ENCODE measurements at places on chromosomes 13 and 19.

- no peak for DNase-seq
These were observed at the start of gene CEACAM18 for GRCh38 chr19:51478381-51479234. TSS of gene CEACAM18 (plus strand) at chr19:51478539.

- DNase-seq = no peak
These were observed 963 bp downstream of the VPS36 start for GRCh38 chr13:52449331-52450011.

DNA sequence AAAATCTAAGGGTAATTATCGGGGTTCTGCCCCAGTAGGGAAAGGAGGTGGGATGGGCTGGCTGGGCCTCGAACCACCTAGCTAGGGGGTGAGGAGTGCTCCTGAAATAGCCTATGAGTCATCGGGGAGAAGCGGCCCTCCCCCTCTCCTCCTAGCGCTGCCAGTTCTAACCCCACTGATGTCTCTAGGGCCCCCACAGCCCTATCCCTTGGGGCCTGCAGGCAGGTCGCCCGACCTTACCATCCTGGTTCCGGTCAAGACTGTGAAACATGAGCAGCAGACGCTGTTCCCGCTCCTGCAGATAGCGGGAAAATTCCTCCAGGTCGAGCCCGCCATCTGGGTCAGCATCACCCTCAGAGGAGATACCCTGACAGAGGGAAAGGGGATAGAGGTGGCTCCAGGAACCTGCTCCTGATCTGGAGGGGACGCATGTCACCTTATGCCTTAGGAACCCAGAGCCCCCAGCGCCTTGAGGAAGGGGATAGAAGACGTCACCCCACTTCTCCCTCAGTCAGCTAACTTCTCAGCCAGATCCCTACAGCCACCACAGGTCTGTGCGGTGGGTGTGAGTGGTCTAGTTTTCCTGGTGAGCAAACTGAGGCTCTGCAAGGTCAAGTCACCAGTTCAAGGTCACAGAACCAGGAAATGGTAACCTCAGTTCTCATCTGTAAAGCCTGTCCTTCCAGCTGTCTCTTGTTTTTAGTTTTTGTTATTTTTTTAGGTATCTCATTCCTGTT lies 1.5 kb downstream of the SLC25A23 start:
- no peak for DNase-seq

DNA sequence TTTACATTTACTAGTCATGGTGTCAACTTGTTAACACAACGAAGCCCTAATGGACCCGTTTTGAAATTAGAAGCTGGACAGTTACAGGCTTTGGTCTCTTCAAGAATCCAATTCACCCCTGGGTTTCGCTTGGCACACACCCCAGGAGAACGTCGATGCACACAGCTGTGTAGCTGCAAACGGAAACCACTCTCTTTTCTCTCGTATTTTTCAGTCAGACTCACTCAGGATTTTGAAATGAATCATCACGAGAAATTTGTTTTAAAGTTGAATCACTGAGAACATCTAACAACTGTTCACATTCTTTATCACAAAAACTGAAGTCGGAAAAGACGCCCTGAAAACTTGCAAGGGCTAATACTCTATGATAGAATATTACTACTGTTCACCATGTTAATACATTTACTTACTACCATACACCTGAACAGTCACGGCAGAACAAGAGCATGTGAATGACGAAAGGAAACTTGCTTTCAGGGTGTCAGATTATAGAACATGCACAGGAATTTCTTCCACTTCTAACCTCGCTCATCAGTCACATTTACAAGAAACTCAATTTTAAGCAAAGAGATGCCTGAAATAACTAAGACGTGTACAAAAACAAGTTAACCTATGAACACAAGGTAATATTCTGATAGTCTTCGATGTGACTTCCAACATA lies 4.7 kb downstream of the PNMA8A start:
- no peak for DNase-seq

DNA sequence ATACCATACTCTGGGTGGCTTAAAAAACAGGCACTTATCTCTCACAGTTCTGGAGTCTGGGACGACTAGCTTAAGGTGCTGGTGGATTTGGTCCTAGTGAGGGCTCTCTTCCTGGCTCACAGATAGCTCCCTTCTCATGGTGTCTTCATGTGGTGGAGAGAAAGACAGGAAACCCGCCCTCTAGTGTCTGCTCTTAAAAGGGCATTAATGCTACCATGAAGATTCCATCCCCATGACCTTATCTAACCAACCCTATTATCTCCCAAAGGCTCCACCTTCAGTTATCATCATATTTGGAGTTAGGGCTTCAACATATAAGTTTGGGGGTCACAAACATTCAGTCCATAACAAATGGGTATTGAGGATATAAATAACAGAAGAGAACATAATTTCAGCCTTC lies 139.4 kb downstream of the HS6ST3 start:
- DNase-seq = peak; percentile 19

DNA sequence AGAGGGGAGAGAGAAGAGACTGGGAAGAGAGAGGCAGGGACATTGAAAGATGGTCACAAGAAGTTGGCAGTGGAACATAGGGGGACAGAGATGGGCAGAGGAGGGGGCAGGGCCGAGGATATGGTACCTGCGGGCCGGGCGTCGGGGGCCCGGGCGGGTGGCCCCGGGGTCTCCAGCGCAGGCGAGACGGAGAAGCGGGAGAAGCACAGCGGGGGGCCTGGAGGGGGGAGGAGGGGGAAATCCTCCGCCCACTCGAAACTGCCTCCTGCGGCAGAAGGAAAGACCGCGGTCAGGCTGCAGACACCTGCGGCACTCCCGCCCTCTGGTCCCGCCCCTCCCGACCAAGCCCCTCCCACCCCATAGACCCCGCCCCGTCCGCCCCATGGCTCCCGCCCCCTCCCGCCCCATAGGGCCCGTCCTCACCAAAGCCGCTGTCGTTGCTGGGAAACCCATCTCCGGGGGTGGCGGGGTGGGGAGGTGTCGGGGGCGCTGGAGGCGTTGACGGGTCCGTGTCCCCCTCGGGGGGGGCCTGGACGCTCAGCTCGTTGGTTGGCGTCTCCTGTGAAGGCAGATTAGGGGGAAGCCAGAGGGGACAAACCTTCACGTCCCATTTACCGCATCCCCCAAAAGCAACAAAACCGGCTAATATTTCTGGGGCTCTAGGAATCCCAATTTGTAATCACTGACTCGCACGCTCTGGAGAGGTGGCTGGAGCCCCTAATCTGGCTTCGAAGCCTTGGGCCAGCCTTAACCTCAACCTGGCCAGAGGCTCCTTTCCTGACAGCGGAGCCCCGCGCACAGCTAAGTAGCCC lies 20.4 kb downstream of the LMTK3 start:
- DNase-seq = peak; percentile 89

DNA sequence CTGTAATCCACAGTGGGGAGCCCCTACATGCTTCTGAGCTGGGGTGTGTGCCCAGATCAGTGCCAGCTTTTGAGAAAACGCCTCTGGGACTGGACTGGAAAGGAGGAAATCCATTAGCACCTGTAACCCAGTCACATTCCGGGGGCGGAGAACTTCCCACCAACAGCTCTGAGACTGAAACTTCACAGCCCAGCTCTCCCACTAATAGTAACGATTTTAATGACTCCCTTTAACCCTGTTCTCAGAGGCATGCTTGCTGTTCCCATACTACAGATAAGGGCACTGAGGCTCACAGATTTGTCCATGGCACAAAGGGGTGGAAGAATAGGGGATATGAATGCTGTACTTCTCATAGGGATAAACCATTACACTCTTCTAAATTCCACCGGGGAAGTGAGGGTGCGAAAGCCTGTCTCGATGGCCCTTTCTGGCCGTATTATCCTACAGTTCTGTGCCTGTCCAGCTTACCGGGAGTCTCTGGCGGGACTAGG lies 851 bp downstream of the FBXO46 start:
- DNase-seq = no peak

- peak; percentile 35 for DNase-seq
These were observed 3.8 kb upstream of the ZNF626 start for GRCh38 chr19:20664901-20665781.

DNA sequence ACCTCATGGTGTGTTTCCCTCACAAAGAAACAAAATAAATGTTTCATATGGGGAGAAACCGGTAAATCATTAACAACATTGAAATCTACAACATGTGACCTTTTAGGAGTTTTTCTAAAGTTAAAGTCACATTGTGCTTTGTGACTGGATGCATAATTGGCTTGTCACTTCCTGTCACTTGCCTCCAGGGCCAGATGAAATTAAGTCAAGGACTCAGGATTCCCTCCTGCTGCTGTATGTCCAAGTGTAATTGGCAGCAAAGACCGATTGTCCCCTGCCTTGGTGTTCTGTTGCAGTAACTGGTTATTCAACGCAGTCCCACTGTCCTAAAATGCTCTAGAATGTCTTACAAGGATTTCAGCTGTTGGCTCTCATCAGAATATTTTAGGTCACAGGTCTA lies 448.2 kb downstream of the LIG4 start:
- no peak for DNase-seq

- peak; percentile 74 for DNase-seq
These were observed 534 bp upstream of the HPN start for GRCh38 chr19:35040826-35041547.

- no peak for DNase-seq
These were observed 12.2 kb downstream of the PLEKHJ1 start for GRCh38 chr19:2223959-2224358.

DNA sequence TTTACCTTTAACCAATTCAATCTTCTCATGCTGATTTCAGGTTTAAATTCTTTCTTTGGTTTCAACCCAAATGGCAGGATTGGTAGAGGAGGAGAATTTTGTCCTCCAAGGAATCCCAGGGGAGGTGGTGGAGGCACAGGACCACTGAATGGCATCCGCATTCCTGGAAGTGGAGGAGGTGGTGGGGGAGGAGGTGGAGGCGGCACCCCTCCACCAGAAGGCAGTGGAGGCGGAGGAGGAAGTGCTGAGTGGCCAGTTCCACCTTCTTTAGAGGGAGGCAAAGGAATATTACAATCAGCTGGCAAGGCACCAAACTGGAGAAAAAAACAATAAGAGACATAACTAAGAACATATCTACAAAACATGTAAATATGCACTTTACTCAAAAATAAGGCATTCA lies 192.9 kb downstream of the DIAPH3 start:
- DNase-seq = peak; percentile 29

DNA sequence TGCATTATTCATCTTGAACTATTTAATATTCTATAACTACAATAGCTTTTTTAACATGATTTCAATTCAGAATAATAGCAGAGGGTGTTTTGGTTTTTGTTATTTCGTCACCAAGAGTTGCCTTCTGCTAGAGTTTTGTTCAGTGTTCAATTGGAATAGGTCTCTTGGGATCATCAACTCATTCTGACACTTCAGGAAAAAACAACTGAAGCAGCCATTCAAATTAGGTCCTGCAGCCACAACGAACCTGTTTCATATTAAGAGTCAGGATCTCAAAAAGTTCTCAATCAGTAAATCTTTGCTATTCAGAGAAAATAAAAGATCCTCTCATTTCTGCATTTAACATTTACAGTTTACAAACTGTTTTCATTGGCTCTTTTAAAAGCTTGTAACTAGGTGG lies 2.4 kb upstream of the CHAMP1 start:
- no peak for DNase-seq

DNA sequence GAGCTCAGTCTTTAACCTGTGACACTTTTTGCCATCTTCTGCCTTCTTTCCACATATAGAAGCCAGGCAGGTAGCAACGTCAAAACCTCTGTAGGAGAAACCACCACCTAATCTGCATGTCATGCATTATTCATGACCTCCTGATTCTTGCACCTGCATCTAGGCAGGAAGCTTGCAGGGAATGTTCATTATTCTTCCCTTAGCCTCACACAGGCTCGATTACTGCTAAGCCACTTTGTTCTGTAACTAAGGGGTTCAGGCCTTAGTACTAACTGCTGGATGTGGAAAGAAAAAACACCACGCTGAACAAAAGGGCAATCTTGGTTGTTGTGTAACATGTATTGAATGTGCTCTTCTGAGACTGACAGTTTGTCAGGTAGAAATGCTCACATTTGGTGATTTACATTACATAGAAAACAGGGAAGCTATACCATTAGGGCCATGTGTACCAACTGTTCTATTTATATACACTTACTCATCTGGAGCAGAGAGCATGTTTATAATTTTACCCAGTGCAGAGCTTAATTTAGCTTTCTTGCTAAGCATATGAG lies 366.9 kb downstream of the KLF12 start:
- peak; percentile 33 for DNase-seq

DNA sequence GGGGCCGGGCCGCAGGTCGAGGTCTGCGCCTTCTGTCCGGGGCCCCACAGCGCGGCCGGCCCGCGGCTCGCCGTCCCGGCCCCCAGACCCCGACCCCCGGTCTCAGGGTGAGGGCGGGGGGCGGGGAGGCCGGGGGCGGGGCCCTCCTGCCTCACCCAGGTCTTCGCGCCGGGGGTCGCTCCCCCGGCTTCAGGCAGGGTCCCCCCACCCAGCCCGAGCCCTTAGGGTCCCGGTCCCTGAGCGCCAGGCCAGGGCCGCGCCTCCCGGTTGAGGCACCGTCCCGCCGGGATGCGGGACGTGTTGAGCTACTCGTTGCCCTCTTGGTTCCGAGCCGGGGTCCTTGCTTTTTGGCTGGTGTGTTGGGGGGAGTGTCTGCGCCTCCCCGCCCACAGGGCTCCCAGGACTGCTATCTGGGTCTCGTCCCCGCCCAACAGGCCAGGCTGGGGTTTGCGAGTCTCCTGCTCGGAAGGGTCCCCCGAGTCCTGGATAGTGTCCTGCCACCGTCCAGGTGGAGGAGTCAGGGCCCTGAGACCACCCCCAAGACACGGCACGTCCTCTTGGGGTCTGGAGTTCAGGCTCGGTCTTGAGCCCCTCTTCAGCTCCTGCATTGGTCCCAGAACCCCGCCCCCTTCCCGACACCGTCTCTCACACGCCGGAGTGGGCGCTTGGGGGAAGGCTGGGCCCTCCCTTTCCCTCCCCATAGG lies 452 bp downstream of the PIAS4 start:
- DNase-seq = peak; percentile 40

DNA sequence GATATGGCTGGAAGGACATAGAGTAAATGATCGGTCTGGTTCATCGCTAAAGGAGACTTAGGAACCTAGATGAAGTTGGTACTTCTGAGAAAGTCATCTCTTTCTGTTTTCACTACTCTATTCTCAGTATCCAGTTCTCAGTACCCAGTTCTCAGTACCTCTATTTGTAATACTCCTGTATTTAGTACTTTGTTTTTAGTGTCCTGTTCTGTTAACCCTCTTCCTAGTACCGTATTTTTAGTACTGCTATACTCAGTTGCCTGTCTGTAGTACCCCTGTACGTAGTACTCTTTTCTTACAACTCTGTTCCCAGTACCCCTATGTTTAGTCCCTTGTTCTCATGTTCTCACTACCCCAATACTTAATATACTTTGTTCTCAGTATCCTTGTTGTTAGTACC lies 1.2 kb downstream of the RFXAP start:
- DNase-seq = no peak

- peak; percentile 15 for DNase-seq
These were observed 624.0 kb upstream of the KLF12 start for GRCh38 chr13:74758188-74758587.
